ENCODE measurements at places on chromosomes 4 and X.

- DNase-seq = no peak
Measured at GRCh38 chr4:185559915-185560281, 24.6 kb upstream of the PDLIM3 start.

GRCh38 chrX:131985526-131986049 lies 37.5 kb upstream of the STK26 start:
- no peak for DNase-seq

DNA sequence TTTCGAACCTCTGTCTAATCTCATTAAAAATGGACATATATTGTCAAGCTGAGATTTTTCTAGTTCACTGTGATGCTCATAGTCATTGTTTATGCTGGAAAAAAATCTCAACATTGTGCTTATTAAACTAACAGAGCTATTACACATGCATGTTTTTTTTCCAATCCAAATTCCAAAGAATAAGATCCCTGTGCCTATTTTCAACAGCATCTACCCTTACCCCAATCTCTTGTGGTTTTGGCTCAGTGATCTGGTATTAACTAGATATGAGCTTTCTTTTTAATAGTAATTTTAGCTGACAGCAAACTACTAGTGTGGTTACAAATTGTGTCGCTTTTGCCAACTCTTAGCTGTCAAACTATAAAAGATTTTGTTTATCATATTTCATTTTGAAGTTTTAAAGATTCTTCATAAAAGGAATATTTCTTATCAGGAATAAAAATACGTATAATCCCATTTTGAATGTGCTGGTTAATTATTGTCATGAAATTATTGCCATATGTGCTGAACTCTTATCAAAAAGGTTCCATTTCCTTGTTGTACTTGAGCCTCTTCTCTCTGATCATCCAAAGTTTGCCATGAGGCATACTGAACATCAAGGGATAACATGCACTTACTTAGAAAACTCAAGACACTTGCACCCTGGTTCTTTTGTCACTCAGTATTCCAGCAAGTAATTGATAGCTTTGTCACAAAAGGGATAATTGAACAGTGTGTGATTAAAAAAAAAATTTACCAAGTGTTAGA lies 241.2 kb downstream of the ARHGAP24 start:
- DNase-seq = no peak

DNA sequence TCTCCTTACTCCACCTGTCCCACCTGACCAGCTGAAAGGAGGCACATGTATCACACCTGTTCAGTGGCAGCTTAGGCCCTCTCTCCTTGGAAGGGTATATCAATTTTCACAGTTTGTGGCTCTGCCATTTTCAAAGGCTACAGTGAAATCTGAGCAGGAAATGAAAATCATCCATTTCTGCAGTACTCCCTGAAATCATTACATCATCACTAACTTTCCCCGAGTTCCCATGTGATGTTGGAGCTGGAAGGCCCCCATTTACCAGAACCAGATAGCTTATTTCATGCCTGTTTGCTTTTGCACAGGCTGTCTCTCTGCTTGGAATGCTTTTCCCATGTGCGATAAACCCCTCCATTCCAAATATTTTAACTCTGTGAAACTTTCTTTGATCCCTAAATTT lies 31.0 kb upstream of the STX18 start:
- DNase-seq = no peak

DNA sequence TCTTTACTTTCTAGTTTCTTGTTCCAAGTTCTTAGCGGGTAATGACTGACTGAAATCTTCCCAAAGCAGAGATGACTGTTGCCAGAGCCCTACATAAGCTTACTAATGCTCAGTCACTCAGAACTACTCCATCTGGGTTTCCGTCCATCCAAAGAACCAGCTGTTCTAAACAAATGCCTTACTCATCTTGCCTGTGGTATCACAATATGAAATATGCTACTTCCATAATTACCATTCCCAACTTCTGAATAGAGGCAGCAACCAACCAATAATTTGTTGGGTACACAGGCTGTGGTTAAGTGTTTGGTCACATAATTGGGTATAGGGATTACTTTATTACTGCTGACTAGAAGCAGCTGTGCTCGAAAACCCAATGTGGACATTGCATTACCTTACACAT lies 930.2 kb upstream of the DIAPH2 start:
- DNase-seq = no peak

GRCh38 chr4:91488946-91489345 lies 814.8 kb upstream of the GRID2 start:
- DNase-seq = no peak

DNA sequence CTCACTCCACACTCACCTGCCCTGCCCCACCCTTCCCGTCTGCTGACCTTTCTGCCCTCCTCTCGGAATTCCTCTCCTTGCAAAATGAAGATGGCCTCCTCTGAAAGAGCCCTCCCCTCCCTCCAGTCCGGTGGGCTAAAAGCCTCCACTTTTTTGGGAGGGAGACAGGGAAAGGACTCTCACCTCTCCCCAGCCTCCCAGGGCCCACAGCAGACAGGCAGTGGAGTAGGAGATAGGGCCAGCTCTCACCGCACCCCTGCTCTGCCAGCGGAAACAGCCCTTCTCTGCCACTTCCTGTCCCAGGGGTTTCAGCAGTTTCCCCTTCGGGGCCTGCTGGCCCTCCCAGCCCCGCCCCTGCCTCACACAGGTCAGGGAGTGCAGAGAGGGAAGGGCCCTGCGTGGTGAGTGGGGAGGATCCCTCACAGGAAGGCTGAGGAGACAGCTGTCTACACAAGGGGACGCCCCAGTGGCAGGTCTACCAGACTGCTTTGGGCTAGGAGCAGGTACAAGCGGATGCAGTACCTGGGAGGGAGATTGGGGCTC lies 18.2 kb downstream of the ELF4 start:
- peak; percentile 89 for DNase-seq

- no peak for DNase-seq
Measured at GRCh38 chr4:10947898-10948297, 263.3 kb upstream of the CLNK start.

GRCh38 chrX:134679221-134679620 lies 20.9 kb upstream of the PLAC1 start:
- DNase-seq = no peak

- DNase-seq = no peak
Measured at GRCh38 chr4:18914182-18914581, 892.6 kb upstream of the LCORL start.

- DNase-seq = no peak
Measured at GRCh38 chr4:99821918-99822503, 5.4 kb downstream of the DAPP1 start.

DNA sequence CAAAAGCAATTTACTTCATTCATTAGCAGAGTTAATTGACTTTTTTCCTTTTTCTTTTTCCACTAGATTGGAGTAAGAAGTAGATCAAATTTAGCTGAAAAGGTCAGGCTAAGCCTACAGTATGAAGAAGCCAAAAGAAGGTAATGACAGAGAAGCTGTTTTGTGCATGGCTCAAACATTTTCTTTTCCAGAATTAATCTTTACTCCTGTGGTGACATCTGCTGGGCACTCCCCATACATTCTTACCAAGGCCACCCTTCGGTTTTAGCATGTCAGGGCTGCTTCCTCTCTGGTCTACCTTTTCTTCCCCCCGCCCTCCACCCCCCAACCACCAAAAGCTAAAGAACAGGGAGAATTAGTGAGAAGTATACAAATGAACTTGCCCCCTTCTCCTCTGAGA lies 70.2 kb downstream of the CLDN22 start:
- DNase-seq = no peak

GRCh38 chrX:72554448-72555140 lies 18.0 kb downstream of the HDAC8 start:
- DNase-seq = no peak

DNA sequence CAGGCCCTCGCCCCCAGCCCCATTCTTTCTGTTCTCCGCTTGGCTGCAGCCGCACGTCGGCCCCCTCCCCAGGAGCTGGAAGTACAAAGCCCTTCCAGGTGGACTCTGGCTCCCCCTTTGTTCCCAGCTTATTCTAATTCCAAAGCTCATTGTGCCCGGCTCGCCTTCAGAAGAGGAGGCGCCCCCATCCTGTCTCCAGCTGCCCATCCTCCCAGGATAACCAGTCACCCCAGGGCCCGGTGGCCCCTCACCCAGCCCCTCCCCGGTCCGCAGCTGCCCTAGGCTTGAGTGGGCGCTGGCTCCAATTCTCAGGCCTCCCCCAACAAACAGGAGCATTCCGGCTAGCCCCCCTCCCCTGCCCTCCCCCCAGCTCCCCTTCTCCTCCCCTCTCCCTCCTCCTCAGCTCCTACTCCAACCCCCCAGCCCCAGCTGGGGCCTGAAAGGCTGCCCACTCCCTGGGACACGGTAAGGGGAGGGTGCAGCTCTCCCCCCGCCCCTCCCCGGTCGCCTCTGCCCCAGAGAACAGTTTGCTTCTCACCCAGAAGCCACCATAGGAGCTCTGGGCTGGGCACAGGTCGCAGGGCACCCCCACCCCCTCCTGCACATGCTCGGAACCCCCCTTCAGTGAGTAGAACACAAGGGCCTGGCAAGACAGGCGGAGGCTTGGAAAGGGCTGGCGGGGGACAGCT lies 3.1 kb upstream of the SLC6A8 start:
- no peak for DNase-seq

DNA sequence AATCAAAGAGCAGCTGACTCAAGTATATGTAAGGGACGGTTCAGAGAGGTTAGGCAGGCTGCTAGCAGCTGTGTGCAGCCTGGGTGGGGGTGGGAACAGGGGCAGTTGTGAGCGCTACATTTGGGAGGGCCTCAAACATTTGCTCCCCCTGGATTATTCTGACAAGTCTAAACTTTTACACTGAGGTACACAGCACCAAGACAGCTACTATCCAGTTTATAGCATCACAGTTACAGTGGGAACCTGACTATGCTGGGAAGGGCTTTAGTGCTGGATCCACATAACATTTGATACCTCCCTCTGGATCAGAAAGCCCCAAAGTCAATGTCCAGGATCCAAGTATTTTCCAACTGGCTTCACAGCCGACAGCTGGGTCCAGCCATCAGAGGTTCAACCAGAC lies 55.8 kb upstream of the GIMD1 start:
- no peak for DNase-seq

DNA sequence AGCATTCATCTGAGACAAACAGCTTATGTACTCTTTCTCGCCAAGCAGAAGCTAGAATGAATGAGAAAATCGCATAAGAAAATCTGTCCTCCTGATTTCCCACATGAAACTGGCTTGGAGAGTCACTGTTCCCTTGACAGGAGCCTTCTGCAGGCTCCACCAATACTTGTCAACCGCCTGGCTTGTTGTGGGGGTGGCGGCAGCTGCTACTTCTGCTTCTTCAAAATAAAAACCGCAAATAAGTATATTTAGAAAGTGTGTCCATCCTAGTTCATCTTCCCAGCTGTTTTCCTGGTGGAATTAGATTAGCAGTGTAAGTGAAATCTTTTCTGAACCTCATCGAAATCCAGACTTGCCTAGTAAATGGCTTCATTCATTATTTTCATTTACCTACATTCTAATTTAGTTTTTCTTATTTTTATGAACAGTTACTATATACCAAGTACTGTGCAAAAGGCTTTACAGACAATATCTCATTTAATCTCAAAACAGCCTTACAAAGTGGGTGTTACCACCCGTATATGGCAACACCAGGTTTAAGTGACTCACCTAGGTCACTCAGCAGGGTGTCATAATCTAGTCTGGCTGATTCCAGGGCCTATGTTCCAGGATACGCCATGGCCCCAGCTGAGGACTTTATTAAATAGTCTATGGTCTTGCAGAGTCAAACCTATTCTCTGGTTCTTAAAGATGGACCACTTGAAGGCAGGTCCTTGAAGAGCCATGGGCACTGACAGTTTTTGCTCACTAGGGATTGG lies 104.6 kb upstream of the IGFBP7 start:
- no peak for DNase-seq

GRCh38 chr4:55747793-55748192 lies 71.8 kb upstream of the EXOC1L start:
- DNase-seq = no peak

DNA sequence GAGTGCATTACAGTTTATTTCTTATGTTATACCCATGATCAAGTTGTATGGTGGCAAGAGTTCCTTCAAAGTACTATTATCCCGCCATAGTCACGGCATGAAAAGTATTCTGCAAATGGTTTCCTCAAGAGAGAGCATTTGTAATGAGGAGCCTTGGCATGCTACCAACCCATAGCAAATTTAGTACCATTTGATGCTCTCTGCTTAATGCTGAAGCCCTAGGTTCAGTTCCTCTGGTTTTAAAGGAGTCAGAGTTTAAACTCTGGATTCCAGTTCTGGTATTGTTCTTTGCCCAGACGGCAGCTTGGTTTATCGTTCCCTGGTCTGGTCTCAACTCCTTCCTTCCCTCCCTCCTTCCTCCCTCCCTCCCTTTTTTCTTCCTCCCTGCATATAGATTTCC lies 371.3 kb downstream of the BMPR1B start:
- no peak for DNase-seq

- DNase-seq = no peak
Measured at GRCh38 chrX:53704294-53704693, 17.8 kb upstream of the HUWE1 start.

GRCh38 chr4:43049326-43049725 lies 156.8 kb downstream of the GRXCR1 start:
- DNase-seq = no peak

DNA sequence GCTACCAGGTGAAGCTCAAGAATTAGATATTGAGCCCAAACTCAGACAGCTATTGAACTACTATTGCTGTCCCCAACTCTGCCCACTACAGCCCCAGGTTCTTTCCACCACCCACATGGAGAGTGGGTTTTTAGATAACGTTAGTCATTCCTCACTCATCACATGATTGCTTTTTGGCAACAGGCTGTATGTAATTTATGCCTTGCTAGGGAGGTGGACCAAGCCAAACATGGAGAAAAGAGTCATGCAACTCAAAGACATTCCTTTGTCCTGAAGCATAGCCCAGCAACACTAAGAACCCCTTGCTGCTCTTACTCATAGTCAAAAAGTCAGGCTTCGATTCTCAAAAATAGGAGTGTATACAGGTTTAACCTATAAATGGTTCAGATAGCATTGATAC lies 275.9 kb upstream of the VCX3A start:
- no peak for DNase-seq

DNA sequence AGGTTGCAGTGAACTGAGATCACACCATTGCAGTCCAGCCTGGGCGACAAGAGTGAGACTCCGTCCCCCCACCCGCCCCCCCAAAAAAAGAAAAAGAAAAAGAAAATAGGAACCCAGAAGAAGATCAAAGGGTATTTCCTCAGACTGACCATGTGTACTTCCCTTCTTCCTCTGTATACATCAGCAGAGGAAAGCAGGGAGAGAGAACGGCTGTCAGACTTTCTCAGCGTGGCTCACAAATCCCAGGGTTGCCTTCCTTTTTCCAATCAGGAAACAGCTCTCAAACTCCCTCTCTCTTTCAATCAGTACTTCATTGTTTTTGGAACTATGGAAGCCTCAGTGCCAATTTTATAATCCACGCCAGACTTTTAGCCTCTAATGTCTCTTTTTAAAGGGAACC lies 59.1 kb downstream of the CHRNA9 start:
- no peak for DNase-seq

DNA sequence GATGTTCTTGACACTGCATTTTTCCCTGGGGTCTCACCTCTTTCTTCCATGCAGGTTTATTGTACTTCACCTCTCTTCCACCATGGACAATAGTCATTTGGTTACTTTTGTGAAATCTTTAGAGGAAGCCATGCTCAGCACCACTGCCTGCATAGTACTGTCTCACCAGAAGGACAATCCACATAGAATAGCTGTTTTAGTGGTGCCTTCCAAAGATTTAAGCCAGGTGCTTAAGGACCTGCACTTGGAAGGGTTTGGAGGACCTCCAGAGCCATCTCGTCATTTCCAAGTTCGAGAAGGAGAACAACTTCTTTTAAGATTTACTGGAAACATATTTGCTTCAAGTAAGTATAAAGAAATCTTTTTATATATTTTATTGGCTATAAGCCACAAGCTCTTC lies 26.7 kb downstream of the DTHD1 start:
- DNase-seq = no peak

GRCh38 chr4:106323119-106323518 lies 6.8 kb downstream of the AIMP1 start:
- DNase-seq = no peak

All from activated CD8-positive, alpha-beta memory T cell treated with anti-CD3 and anti-CD28 coated beads for 24 hours (primary cell).